ENCODE measurements at places on chromosomes 6 and 20. TPM values are rescaled to one million over a fixed set of nuclear protein-coding genes. Genes with fewer than 3 reads are reported as not detected.

- no peaks in the 10 kb centered on the region for H3K36me3 ChIP-seq
- no peaks in the 10 kb centered on the region for H3K27me3 ChIP-seq
- no peak overlapping the region for H3K27ac ChIP-seq
- H3K4me3 ChIP-seq: no peak overlapping the region
- no peak for DNase-seq
- H3K4me1 ChIP-seq: peaks cover 5% of the 10 kb centered on the region
Measured at GRCh38 chr6:84718038-84718955, 46.1 kb downstream of the TBX18 start.

GRCh38 chr6:111802015-111802414, 71.2 kb downstream of the FYN start:
- DNase-seq: no peak
- no peaks in the 10 kb centered on the region for H3K36me3 ChIP-seq
- no peaks in the 10 kb centered on the region for H3K27me3 ChIP-seq
- H3K27ac ChIP-seq: no peak overlapping the region

DNA sequence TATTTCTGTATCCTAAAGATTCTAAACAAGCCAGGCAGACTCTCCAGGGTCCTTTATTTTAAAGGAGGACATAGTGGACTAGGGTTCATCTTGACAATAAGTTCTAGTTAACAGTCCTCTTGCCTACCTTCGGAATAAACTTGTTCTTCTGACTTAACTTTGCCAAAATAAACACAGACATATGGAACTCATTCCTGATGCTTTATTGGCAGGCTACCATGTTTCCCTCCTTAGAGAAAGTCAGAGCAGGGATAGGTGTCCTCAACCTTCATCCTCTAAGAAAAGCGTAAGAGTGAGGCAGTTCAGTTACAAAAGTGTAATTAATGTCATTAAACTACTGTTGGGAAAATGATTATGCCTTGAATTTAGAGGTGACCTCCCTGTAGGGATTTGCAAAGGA, 46.9 kb upstream of the NRSN1 start:
- H3K27me3 ChIP-seq: no peaks in the 10 kb centered on the region
- no peak overlapping the region for H3K27ac ChIP-seq
- H3K4me1 ChIP-seq: no peaks in the 10 kb centered on the region
- H3K36me3 ChIP-seq: no peaks in the 10 kb centered on the region
- no peak overlapping the region for H3K4me3 ChIP-seq
- DNase-seq: no peak

- no peaks in the 10 kb centered on the region for H3K4me1 ChIP-seq
- no peaks in the 10 kb centered on the region for H3K36me3 ChIP-seq
Measured at GRCh38 chr6:106540907-106541306, 88.4 kb downstream of the RTN4IP1 start.

DNA sequence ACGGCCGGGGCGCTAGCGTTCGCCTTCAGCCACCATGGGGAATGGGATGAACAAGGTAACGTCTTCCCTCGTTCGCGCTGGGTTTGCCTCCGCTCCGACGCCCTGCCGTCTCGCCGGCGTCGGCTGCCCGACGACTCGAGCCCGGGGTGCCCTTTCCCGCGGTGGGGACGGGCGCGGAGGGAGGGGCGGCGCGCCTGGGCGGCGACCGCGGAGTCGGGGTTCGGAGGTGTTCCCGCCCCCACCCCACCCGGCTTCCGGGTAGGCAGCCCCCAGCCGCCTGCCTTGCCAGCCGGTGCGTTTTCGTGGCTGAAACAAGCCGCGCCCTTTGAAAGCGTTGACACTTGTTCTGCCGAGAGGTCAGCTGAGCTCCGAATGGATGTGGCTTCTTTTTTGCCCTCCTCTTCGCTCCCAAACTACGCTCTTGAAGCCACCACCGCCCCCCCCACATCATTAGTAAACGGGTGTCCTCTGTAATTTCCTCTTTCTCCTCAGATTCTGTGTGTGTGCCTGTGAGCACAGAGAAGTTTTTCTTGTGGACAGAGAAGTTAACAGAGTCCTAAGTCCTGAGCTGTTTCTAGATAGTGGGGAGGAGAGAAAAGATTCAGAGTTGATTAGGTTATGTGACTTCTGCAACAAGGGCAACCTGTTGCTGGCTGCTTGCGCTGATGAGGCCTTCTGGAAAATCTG, 362 bp downstream of the DUSP22 start:
- H3K4me1 ChIP-seq: no peaks in the 10 kb centered on the region
- DNase-seq: peak; percentile 88
- no peaks in the 10 kb centered on the region for H3K27me3 ChIP-seq

DNA sequence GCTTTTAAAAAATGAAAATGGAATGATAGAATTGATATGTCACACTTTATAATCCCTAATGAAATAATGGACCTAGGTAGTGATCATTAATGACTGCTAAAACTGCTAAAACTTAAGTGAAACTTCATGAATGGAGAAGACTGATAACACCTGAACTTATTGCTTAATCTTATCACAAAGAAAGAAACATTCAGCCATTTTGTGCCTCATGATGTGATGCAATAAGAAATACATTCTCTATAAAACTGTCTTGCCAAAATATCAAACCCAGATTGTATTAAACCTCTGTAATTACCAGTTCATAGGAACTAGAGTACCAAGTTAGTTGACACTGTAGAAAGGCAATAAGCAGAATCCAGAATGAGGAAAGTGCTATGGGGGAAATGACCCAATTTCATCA, 54.4 kb upstream of the COL10A1 start:
- no peaks in the 10 kb centered on the region for H3K4me1 ChIP-seq
- DNase-seq: no peak
- no peaks in the 10 kb centered on the region for H3K36me3 ChIP-seq
- no peaks in the 10 kb centered on the region for H3K27me3 ChIP-seq
- H3K4me3 ChIP-seq: no peak overlapping the region

DNA sequence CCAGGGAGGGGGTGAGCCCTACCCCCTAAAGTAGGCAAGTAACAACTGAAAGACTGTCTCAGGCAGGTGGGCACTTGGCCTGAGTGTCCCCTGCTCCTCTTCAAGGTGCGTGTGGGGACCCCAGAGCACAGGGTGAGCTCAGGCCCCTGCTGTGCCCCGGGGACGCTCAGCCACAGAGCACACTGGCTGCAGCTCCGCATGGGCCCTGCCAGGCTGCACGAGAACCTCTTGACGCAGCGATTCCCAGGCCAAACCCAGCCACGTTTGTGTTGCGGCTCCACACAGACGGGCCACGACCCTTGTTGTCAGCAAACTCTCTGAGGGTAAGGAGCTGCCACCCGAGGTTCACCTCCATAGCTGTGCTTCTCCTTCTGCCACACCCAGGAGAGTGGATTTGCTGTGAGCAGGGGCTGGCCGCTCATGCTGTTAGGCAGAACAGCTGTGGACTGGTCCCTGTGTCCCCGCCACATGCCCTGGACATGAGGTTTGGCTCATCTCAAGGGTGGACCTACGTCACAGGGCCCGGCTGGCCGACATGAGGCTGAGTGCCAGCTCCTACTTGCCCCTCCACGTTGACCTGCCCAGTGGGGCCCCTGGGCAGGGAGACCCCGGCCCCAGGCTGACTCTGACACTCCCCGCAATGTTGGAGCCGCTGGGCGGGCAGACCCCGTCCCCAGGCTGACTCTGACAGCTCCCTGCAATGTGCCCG, 29.7 kb upstream of the GATA5 start:
- H3K27ac ChIP-seq: no peak overlapping the region
- H3K36me3 ChIP-seq: no peaks in the 10 kb centered on the region
- no peaks in the 10 kb centered on the region for H3K4me1 ChIP-seq

The KIF25 gene
- not detected for total RNA-seq

- no peaks in the 10 kb centered on the region for H3K27me3 ChIP-seq
- H3K36me3 ChIP-seq: no peaks in the 10 kb centered on the region
- DNase-seq: no peak
- H3K4me3 ChIP-seq: no peak overlapping the region
Measured at GRCh38 chr20:47354464-47354713, 2.1 kb downstream of the ZMYND8 start.

DNA sequence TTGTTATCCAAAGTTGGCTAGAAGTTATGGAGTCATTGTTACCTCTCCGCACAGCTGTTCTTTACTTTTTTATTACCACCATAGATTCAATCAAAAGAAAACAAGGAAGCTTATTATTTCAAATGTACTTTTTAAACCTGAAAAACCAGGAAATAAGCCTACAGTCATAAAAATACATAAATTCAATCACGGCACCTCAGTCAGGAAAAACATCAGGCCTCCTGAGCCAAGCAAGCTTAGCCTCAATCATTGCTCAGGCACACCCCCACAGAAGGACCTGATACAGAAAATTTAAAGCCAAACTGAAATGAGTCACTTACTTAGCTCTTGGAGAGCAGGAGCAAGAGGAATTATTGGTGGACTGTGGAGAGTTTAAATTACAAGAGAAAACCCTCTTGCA, 44.3 kb downstream of the MARCKS start:
- H3K4me3 ChIP-seq: no peak overlapping the region
- H3K27me3 ChIP-seq: no peaks in the 10 kb centered on the region
- DNase-seq: no peak

DNA sequence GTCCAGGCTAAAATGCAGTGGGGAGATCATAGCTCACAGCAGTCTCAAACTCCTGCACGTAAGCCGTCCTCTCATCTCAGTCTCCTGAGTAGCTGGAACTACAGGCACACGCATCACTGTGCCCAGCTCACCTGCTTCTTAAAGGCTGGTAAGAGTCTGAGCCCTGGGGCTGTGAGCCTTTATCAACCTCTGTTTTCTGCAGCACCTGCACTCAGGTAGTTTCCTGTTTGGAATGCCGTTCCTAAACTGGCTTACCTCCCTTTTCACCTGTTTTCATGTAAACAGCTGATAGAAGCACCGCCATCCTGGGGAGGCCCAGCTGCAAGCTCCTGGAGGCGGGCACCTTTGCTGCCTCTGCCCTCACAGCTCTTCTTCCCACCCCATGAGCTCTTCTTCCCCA, 45.4 kb downstream of the SLC24A3 start:
- no peak overlapping the region for H3K27ac ChIP-seq
- DNase-seq: no peak

- no peak for DNase-seq
- no peaks in the 10 kb centered on the region for H3K27me3 ChIP-seq
- H3K4me1 ChIP-seq: no peaks in the 10 kb centered on the region
Measured at GRCh38 chr6:15776458-15776980, 113.7 kb upstream of the DTNBP1 start.
